Stimulated activated CD8-positive, alpha-beta memory T cell treated with anti-CD3 and anti-CD28 coated beads, Interleukin-4, amount 100 ng/mL, for 24 hours (primary cell): ENCODE measurements at places on chromosomes 5 and 9.

GRCh38 chr9:91790917-91791316 lies 159.1 kb downstream of the ROR2 start:
- no peak for DNase-seq

DNA sequence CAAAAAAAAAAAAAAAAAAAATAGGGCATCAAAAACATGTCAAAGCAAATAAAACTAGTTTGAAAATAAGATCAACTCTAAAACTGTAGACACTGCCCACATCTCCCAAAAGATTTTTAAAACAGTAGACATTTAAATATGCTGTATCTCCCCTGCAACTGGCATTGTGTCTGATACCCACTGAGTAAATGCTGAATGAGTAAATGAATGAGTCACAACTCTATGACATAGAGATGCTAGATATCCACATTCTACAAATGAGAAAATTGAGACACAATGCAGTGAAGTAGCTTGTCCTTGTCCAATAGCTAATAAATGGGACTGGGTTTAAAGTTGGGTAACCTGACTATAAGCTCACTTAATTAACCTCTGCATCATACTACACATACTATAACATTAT lies 14.1 kb upstream of the MAP1B start:
- no peak for DNase-seq

DNA sequence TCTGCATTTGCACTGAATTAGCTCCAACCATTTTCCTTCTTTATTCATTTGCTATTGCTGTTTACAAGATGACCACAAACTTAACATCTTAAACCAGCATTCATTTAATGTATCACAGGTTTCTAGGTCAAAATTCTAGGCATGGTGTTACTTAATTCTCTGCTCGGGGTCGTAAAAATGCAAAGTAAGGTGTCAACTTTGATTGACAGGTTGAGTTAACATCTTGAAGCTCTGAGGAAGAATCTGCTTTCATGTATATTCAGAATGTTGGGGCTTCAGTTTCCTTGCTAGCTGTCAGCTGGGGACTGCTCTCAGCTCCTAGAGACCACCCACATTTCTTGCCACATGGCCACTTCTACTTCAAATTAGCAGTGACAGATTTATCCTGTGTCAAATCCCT lies 348.7 kb upstream of the GRIN3A start:
- DNase-seq = no peak

DNA sequence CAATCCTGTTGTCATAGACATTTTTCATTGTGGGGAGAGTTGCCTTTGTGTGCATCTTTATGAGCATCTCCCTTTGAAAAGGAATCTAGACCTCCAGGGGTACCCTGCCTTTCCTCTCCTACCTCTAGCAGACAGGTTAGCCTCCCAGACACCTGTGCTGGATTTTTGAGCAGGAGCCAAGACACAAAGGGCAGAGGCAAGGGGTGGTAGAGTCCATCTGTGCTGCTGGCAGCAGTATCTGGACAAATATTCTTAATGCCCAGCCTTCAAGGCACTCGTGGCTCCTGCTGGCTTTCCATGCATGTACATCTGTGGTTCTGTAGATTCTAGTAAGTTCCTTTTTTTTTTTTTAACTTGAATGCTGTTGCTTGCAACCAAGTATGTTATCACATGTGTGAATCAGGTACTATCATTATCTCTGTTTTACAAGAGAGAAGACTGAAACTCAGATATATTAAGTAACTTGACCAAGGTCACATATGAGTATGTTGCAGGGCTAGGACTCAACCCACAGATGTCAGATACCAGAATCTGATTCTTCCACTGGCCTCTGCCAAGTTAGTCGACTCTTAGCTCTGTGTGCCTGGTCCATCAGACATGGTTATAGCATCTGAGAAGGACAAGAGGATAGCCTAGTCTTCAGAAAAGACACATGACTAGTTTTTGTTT lies 32.9 kb upstream of the GPR151 start:
- DNase-seq = no peak

DNA sequence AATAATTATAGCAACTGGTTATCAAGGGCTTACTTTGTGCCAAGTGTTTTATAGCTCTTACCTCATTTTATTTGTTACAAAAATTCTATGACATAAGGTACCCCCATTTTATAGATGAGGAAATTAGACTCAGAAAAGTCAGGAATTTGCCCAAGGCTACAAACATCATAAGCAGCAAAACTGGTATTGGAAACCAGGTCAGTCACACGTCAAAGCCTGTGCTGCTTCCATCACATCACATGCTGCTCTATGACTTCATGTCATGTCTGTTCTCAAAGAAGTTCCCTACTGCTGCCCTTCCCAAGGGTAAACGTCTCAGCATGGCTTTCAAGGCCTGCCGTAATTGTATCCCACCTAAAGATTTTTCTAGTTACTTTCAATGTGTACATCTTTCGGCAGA lies 6.9 kb upstream of the KIF2A start:
- DNase-seq = no peak

DNA sequence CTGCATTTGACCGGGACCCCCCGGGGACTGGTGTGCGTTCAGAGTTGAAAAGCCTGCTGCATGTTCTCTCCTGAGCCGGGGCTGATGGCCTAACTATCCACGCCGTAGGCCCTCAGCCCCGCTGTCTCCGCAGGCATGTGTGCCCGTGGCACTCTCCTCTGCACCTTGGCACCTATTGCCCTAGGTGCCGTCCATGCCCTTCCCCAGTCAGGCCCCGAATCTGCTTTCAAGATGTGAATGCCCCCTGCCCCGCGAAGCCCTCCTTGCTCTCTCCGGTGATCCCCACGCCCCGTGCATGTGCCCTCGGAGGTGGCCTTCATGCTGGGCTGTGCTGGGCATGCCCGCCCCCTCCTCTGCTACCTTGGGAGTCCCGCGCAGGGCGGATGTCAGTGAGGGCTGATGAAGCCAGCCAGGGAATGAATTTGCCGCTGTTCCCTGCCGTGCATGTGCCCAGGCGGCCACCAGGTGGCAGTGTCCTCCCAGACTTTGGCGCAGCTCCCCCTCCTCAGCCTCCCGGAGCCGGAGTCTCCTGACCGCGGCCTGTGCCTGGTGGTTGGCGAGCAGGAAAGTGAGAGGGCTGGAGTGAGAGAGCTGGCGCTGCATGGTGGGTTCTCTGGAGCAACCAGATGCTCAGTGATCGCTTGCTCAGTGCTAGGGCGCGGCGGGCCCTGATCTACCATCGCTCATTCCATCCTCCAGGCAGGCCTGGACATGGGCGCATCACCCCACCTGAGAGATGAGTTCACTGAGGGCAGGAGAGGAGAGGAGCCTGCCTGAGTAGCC lies 112.9 kb upstream of the LMX1B start:
- peak; percentile 45 for DNase-seq

- DNase-seq = no peak
These were observed 365.0 kb downstream of the TMEM232 start for GRCh38 chr5:110361471-110361870.

DNA sequence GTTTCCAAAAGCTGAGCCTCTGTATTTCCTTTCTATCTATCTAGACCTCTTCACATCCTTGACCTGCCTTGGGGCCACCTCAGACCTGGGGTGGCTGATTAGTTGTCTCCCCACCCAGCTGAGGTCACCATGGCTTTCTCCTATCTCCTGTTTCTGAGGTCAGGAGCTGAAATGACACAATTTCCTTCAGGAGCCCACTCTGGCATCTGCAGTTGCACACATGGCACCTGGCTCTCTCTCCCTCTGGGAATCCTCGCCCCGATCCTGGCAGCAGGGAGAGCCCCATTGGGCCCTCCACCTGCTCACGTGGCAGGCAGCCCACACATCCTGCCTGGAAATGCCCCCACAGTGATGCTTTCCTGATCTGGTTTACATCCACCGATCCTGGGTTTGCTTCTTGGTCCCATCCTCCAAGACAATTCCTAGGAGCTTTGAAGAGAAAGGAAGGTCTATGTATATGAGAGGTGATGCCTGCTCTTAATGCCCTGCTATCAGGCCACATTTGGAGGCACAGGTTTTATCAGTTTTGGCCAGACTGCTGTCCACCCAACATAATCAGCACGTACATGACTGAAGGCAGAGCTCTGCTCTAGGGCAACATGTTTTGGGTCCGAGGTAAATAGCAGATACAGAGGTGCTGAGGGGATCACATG lies 53.7 kb downstream of the MARCHF3 start:
- no peak for DNase-seq

- DNase-seq = no peak
These were observed 207.9 kb upstream of the EFNA5 start for GRCh38 chr5:107878661-107879060.

DNA sequence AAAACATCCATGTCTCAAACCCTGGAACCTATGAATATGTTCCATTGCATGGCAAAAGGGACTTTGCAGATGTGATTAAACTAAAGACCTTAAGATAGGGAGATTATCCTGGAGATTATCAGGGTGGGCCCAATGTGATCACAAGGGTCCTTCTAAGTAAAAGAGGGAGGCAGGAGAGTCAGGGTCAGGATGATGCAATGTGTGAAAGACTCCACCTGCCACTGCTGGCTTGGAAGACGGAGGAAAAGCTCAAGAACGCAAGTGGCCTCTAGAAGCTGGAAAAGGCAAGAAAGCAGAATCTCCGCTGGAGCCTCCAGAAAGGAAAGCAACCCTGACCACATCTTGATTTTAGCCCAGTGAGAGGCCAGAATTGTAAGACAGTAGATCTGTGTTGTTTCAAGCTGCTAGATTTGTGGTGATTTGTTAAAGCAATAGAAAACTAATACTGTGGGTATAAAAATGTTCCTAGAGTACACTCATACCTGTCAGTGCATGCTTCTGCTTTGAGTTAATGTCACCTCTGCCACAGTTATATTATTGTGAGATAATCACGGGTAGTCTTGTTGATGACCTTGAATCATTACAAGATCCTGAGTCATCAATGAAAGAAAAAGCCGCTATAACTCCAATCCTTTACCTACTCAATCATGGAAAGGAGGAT lies 93.5 kb upstream of the TNPO1 start:
- DNase-seq = no peak

GRCh38 chr5:59130431-59130830 lies 547.6 kb downstream of the RAB3C start:
- DNase-seq = no peak

GRCh38 chr5:140261403-140262171 lies 41.3 kb downstream of the PFDN1 start:
- DNase-seq = no peak

DNA sequence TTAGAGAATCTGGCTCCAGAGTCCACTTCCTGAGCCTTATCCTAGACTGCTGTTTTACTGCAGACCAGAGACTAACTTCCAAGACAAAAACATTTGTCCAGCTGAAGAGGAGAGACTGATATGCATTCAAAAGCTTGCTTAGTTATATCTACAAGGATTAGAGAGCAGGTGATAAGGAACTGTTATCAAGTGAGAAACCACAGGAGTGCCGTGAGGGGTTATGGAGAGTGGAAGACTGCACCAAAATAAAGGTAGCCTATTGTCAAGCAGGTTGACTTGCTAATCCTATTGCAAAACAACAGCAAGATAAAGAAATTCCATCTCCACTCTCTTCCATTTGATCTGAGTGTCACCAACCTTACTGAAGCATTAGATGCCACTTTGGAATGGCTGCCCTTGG lies 139.1 kb downstream of the SCAMP1 start:
- no peak for DNase-seq

- DNase-seq = peak; percentile 6
These were observed 25.7 kb upstream of the UGCG start for GRCh38 chr9:111870774-111871498.

DNA sequence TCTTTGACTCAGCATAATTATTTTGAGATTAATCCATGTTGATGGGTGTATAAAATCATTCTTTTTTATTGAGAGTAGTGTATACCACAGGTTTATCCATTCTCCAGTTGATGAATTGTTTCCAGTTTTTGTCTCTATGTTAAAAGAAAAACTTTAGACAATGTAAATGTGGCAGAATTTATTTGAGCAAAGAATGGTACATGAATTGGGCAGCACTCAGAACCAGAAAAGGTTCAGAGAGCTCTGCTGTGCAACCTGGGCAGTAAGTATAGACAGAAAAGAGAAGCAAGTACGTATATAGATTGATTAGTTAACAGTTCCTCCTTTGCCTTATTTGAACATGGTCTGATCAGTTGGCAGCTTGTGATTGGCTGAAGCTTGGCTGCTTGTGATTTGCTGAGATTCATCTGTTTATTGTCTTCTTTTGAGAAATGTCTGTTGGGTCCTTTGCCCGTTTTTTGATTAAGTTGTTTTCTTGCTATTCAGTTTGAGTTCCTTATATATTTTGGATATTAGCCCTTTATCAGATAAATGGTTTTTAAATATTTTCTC lies 41.4 kb downstream of the CDC42SE2 start:
- no peak for DNase-seq

DNA sequence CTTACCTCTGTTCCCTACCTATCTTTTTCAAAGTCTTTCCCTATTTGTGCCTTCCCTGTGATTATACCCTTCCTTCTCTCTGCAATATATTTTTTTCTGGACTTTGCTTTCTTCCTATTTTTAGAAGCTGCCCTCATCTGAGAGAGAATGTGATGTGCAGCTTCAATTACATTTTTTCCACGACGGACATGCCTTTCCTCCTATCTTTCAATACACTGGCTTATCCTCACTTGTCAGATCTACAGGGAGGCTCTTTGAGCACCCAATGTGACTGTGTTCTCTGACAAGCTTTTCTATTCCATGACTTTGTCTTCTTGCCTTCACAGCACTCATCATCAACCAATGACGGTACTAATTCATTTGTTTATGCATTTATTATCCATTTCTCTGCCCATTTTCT lies 227.9 kb upstream of the CLINT1 start:
- DNase-seq = no peak

- no peak for DNase-seq
These were observed 10.8 kb upstream of the BICD2 start for GRCh38 chr9:92775466-92775865.

- DNase-seq = no peak
These were observed 586.2 kb downstream of the ZNF608 start for GRCh38 chr5:124160265-124160664.

- no peak for DNase-seq
These were observed 2.8 kb downstream of the CD74 start for GRCh38 chr5:150409638-150410523.

DNA sequence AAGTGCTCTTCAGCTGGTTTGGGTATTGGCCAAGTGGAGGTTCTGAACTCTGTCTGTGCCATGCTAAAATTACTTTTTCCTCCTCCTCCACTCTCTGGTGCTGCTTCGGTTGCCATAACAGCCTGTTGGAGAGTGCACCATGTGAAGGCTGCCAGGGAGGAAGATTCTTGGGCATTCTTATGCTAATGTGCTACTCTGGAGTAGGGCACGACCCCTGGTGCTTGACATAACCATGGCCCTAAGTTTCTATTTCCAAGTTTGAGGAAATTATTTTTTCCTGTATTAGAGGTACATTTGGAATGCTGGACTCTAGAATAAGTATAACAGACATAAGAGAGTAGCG lies 111.6 kb downstream of the ARHGAP26 start:
- no peak for DNase-seq

DNA sequence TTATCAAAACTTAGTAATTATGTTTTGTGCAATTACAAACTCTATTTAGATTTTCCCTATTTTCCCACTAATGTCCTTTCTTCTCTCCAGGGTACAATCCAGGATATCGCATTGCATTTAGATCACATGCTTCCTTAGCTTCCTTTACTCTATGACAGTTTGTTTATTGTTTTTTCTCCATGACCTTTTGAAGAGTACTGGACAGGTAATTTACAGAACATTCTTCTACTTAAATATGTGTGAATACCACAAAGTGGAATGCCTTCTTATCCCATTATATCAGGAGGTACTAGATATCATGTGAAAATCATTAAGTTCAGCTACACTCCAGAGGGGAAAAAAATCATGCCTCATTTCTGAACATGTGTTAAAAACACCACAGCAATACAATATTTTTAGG lies 776.6 kb upstream of the CDH9 start:
- DNase-seq = no peak
